Umbilical cord (tissue), 2 donors: ENCODE measurements at places on chromosomes 7 and 10.
A peak's percentile ranks its signal among the peaks of the same experiment; 100 is the strongest.

GRCh38 chr10:28151636-28152035, 151.2 kb downstream of the MPP7 start:
- DNase-seq: peak; percentile 12

DNA sequence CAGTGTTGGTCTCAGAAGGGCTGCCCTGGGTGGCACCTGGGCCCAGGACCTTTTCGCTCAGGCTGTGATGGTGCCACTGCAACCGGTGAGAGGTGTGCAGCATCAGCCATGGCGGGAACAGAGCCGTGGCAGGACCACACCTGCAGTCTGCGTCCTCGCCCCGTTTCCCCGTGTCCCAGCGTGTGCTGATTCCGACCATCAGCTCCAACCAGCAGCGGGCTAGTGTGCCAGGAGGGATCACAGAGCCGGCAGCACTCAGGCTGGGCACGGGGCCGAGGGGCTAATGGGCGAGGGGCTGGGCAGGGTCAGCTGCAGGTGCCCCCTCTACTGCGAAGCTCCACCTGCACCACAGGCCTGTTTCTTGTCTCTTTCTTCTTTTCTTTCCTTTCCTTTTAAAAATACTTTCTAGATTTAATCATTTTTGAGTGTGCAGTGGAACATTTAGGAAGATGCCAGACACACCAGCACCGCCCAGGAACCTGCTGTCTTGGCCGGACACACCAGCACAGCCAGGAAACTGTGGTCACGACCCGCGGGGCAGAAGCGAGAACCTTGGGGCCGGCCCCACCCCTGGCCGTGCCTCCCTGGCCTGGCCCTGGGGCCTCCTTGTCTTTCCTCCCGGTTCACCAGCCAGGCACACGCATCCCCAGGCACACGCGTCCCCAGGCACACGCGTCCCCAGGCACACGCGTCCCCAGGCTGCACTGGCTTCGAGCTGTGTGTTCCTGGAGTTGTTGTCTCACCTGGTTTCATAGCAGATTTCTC, 34.6 kb downstream of the ADGRA1 start:
- no peak for DNase-seq

- DNase-seq: peak; percentile 55
These were observed 704 bp downstream of the ZNRF2 start for GRCh38 chr7:30285067-30285535.

DNA sequence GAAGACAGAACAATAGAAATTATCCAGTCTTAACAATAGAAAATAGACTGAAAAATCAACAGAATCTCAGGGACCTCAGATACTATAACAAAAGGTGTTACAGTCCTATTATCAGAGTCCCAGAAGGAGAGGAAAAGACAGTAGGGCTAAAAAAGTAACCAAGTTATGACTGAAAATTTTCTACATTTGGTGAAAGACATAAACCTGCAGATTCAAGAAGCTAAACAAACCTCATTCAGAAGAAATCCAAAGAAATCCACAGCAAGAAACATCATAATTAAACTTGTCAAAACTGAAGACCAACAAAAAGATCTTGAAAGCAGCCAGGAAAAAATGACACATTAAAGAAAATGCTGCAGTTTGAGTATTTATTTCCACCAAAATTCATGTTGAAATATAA, 41.9 kb downstream of the HECTD2 start:
- DNase-seq: no peak

DNA sequence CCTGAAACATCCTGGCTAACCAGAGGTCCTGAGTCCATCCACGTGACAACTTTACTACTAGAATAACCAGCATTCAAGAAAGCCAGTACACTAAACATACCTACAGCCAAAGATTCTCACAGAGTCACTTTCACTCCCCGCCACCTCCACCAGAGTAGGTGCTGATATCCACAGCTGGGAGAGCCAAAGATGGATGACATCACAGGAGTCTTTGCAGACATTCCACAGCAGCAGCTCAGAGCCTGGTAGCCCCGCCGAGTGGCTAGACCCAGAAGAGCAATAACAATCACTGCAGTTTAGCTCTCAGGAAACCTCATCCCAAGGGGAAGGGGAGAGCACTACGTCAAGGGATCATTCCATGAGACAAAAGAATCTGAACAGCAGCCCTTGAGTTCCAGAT, 13.5 kb upstream of the ADAM22 start:
- DNase-seq: no peak

DNA sequence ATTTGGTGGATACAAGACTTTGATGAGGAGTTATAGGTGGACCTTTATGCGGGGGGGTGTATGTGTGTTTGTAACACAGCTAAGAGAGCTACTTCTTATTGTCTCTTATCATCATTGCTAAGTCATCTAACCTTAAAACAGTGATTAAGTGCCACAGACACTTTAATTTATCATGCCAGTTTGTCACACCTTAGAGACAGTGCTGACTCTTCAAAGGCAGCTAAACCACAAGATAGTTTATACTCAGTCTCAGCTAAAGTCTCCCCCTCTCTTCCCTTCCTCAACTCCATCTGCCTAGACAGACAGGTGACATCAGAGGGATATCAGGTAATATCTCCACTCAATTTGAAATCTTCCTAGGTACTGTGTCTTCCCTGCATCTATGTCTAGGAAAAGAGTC, 42.2 kb downstream of the MYPN start:
- no peak for DNase-seq

- no peak for DNase-seq
These were observed 51.4 kb upstream of the APBB1IP start for GRCh38 chr10:26386781-26387180.

DNA sequence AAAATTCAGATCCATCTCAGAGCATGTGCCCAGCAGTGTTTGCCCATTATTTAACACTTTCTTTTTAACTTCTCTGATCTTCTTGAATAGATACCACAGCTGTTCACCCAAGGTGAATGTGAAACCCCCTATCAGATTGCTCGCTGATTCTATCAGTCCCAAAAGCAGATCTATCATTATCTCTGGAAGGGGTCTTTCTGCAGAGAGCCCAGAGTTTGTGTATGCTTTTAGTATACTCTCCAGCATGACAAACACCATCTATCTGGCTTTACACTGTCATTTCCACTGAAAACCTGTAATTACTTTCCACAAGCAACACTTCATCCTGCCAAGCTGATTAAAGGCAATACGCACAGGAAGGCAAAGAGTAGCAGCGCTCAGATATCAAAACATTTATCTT, 168.2 kb downstream of the CACNA2D1 start:
- no peak for DNase-seq

- DNase-seq: no peak
These were observed 11.9 kb upstream of the TSPAN15 start for GRCh38 chr10:69439350-69439739.

GRCh38 chr10:56240471-56240870, 120.6 kb downstream of the ZWINT start:
- DNase-seq: no peak

GRCh38 chr10:24908793-24909423, 43.5 kb downstream of the PRTFDC1 start:
- peak; percentile 28 for DNase-seq

DNA sequence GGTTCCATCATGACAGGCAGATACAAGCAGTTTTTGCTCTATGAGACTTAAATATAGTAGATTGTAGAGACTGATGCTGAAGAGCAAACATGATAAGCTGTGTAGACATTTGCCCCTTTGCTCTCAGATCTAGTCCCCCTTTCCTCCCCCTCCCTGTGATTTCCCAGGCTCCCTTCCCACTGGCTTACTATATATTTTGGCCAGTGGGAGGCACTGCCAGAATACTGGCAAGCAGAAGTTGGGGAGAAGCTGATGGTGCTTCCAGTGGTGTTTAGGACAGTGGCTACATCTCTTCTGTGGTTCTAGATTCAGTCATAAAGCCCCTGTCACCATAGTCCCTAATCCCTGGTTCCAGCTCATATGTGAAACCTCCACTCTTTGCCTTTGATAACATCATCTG, 156.1 kb upstream of the STEAP4 start:
- DNase-seq: no peak
